ENCODE measurements at places on chromosomes 13 and 19.

- no peak for DNase-seq
These were observed 34.1 kb downstream of the ZAR1L start for GRCh38 chr13:32281096-32281495.

DNA sequence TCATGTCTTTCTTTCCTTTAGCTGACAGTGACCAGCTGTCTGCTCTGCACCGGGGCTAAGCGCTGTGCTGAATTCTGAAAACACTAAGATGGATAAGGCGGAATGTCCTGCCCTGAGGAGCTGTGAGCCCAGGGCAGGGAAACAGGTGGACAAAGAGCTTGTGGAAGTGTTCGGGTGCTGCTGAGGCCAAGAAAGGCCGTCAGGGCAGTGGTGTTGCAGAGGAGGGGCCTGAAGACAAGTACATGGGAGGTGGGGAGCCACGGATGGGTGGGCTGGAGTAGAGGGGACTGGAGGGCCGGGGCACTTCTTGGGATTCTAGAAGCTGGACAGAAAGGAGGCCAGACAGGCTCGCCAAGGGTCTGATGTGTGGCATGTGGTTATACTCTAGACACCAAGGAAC lies 66.2 kb upstream of the GPR183 start:
- no peak for DNase-seq

DNA sequence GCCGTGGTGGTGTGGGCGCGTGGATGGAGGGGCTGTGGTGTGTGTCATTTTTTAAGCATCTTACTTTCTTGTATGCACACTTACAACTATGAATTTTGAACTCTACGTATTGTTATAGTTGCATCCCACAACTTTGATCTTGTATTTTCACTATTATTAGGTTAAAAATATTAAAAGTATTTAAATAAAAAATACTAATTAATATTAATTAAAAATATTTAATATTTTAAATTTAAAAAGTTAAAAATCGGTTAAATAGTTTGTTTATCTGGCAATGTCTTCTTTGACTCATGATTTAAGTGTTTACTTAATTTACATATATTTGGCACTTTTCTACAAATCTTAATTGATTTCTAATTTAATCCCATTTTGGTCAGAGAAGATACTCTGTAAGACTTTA lies 17.8 kb upstream of the GJB6 start:
- DNase-seq: no peak

GRCh38 chr13:98004107-98004506 lies 50.6 kb downstream of the IPO5 start:
- DNase-seq: no peak

DNA sequence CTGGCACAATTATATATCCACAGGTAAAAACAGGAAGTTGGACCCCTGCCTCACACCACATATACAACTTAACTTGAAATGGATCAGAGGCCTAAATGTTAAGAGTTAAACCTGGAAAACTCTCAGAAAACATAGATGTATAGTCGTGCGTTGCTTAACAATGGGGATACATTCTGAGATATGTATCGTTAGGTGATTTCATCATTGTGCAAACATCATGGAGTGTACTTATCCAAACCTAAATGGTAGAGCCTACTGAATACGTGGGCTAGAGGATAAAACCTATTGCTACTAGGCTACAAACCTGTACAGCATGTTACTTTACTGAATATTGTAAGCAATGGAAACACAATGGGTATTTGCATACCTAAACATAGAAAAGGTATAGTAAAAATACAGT lies 14.8 kb upstream of the CALM3 start:
- DNase-seq: no peak

DNA sequence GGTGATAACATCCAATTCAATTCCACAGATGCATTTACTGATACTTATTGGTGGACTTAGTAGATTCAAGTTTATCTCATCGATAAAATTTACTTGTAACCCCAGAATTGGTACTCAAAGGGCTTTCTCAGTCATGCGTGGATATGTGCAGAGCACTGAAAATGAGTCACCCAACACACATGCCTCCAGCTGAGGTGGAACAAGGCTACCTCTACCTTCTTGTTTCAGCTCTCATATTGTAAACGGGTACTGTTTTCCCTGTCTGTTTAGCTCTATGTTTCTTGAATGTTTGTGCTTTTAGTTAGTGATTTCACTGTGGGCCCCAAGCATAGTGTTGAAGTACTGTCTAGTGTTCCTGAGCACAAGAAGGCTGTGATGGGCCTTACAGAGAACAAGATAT lies 1.5 kb downstream of the LRRC63 start:
- no peak for DNase-seq

GRCh38 chr19:30854661-30855060 lies 482.5 kb downstream of the ZNF536 start:
- no peak for DNase-seq

GRCh38 chr13:107562203-107562602 lies 653.1 kb downstream of the LIG4 start:
- DNase-seq: no peak

GRCh38 chr13:95524264-95524901 lies 28.1 kb upstream of the CLDN10 start:
- DNase-seq: peak; percentile 67

DNA sequence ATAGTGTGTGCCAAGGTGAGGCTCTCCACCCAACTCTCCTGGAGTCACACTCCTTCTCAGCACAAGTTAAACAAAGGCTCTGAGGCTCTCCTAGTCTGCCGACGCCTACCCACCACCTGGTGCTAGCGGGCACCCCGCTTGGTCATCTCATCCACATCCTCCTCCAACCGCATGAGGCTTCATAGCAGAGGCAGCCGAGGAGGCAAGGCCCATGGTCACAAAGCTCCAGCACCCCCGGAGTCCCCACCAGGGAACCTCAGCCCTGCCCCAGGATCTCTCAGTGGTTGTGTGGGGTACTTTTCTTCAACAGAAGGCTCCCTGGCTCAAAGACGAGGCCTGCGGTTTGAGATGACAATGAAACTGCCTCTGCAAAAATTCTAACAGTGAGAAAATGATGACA lies 43.0 kb downstream of the STK24 start:
- DNase-seq: no peak

GRCh38 chr13:23268441-23268840 lies 87.7 kb downstream of the SGCG start:
- DNase-seq: no peak

DNA sequence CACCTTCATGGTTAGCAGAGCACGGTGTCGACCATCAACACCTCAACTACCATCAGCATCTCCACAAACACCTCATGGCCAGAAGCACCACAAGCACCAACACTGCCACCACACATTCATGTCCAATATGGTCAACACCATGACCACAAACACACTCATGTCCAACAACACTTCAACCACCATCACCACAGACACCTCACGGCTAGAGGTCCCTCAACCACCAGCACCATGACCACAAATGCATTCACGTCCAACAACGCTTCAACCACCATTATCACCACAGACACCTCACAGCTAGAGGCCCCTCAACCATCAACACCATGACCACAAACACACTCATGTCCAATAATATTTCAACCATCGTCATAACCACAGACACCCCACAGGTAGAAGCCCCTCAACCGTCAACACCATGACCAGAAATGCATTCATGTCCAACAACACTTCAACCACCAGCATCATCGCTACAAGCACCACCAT lies 10.2 kb downstream of the TRAPPC5 start:
- no peak for DNase-seq

DNA sequence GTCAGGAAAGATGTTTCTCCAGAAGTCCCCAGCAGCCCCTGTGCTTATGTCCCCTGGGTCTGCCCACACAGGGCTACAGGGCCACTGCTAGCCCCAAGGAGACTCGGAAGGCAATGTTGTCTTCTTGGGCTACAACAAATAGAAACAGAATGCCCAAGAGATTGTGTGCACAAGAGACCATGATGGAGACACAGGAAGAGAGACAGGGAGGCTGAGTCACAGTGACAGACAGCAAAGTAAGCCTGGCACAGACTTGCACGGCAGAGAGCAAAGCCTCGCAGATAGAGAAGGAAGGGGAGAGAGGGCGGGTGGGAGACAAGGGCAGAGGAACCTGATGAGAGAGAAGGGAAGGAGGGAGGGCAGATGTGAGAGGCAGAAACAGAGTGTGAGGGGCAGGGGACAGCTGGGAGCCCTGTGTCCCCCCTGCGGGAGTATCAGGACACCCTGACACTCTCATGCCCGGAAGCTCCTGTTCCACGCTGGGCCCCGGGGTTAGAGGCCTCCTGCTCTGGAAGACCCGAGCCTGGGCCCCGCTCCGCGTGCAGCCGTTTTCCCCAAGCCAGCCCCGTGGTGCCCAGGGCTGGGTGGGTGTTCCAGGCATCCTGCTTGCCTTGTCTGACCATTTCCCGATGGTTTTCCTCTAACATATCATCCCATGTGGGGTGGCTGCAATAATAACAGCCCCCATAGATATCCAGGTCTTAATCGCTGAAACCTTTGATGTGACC lies 2.7 kb upstream of the PLA2G4C start:
- DNase-seq: no peak

DNA sequence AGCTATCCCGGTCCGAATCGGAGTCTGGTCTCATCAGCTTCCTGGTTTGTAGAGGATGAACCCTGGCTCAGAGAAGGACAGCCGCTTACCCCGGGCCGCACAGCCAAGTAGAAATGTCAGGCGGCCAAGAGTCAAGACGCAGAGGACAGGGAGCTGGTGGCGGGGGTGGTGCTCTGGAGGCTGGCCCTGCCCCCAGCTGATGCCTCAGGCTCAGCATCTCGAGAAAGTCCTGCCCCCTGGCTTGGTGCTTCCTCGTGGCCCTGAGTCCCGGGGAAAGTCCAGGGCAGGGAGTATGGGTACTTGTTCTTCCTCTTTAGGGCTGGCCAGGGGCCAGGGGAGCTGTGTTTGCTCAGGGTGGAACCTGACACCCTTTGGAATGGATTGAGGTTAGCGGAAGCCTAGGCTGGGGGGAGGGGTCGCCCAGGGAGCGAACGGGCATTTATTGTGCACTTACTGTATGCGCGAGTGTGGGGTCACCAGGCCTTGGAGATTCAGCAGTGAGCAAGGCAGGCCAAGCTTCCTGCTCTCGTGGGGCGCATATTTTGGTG lies 2.2 kb downstream of the TJP3 start:
- DNase-seq: peak; percentile 62

DNA sequence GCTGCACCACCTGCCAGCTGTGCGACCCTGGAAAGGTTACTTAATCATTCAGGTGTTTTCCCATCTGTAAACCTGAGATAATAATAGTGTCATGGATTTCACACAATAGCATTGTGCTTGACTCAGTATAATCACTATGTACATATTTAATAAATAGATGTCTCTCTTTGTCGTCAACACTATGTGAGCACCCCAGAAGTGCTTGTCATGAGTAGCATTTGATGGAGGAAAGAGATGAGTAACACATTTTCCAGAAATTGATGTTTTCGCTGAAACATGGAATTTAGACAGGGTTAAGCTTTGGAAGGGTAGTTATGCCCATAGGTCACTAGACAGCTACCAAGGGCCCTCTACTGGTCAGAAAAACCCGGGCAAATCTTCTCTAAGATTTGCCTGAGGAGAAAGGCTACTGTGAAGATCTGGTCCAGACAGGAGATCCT lies 9.5 kb upstream of the MBNL2 start:
- peak; percentile 38 for DNase-seq

- no peak for DNase-seq
These were observed 1223.2 kb upstream of the SLC10A2 start for GRCh38 chr13:104289400-104289799.

GRCh38 chr19:29085206-29085605 lies 127.7 kb downstream of the UQCRFS1 start:
- DNase-seq: no peak

GRCh38 chr13:23656637-23657371 lies 86.6 kb downstream of the TNFRSF19 start:
- no peak for DNase-seq

DNA sequence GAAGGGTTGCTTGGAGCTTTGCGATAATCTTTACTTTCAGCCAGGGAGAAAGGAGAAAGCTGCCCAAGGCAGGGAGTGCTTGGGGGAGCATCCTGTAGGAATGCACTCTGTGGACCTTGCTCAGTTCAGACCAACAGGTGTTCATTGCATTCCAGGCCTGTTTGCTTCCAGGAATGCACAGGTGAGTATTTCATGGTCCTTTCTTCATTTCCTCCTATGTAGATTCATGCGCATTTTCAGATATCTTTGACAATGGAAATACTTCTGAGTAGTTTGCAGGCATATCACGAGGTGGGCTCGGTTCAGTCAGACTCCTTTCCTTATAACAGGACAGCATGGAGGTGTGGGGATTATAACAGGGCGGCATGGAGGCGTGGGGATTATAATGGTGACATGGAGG lies 254.8 kb downstream of the FGF9 start:
- no peak for DNase-seq

GRCh38 chr13:27130223-27130978 lies 41.2 kb downstream of the USP12 start:
- no peak for DNase-seq

GRCh38 chr13:39273953-39274738 lies 235.9 kb downstream of the NHLRC3 start:
- peak; percentile 4 for DNase-seq

GRCh38 chr19:13597640-13598039 lies 91.4 kb upstream of the CACNA1A start:
- DNase-seq: peak; percentile 82

GRCh38 chr13:43572656-43573360 lies 214.0 kb downstream of the ENOX1 start:
- DNase-seq: peak; percentile 43

GRCh38 chr13:65154661-65155447 lies 2075.3 kb downstream of the PCDH9 start:
- no peak for DNase-seq

DNA sequence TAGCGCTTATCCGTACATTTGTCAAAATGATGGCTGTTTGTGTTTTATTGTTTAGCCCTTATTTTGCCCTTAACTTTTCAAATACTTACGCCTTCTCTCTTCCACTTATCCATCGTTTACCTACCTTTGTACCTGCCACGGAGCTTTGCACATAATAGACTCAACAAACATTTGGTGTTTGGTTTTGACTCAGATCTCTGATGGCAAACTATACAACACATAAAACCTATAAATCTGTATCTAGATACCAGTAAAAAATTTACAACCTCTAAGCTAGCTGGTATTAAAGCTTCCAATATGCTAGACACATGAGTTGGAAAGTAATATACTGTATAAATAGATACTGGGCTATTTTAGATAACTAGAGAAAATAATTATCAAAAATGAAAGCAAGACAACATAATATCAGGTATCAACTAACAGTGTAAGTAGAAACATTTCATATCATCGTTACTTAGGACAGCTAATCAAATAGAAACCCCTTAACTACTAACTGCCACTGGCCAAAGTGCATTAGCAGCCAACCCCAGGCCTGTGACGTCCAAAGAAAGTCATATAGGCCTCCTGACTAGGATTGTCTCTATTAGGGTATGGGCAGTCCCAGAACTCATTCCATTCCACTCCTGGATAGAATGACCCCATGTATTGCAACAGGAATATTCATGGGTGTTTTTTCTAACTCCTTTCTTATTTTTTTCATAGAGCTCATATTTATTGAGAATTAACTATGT lies 53.8 kb downstream of the KCTD12 start:
- DNase-seq: no peak
